Fibroblast of skin of right quadriceps (primary cell): ENCODE measurements at places on chromosomes 2 and 18.

- peak; percentile 72 for DNase-seq
These were observed 59.6 kb downstream of the TRPM8 start for GRCh38 chr2:233976690-233977294.

DNA sequence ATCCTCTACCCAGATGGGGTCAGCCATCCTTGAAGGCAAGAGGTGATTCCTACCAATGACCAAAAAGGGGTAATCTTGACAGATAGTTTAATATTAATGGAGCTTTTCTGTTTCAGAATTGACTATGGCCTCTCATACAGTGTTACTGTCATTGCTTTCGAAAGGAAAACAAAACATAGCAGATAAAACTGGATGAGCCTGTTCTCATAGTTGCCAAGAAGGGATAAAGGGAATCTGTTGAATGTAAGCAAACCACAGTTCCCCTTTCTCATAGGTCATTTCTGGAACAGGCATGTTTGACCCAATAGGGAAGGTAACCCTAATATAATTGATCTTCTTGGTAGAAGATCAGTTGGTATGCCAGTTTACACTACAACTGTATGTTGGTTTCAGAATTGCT lies 1.6 kb downstream of the RAB27B start:
- no peak for DNase-seq

GRCh38 chr2:186345745-186346144 lies 140.3 kb upstream of the ZC3H15 start:
- no peak for DNase-seq

- no peak for DNase-seq
These were observed 183.0 kb upstream of the ZC3H15 start for GRCh38 chr2:186303091-186303490.

DNA sequence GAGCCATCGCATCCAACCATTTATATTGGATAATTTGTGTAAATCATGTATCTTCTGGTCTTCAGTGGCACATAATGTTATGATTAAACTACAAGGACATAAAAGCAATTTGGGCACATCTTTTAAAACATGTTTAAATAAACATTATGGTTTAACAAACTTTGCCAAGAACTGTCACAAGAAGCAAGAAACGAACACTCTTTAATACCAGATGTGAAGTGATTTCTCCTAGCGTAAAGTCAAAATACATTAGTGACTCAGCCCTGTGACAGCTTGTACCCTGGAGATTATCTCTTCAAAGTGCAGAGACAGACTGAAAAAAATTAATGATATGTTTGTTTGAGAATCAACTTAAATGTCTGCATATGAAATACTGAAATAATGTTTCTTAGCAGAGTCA lies 39.9 kb downstream of the DSEL start:
- peak; percentile 41 for DNase-seq
